Stimulated activated CD4-positive, alpha-beta T cell treated with anti-CD3 and anti-CD28 coated beads, TNF-alpha, amount 100 ng/mL, for 24 hours (primary cell): ENCODE measurements at places on chromosomes 2 and 18.

GRCh38 chr18:31386741-31387140, 10.2 kb downstream of the DSG4 start:
- DNase-seq: no peak

GRCh38 chr2:36409935-36410334, 54.4 kb downstream of the CRIM1 start:
- DNase-seq: no peak

GRCh38 chr2:29940706-29941105, 19.3 kb upstream of the ALK start:
- no peak for DNase-seq

- no peak for DNase-seq
Observed at GRCh38 chr18:70021498-70021897, 73.8 kb upstream of the CD226 start.

DNA sequence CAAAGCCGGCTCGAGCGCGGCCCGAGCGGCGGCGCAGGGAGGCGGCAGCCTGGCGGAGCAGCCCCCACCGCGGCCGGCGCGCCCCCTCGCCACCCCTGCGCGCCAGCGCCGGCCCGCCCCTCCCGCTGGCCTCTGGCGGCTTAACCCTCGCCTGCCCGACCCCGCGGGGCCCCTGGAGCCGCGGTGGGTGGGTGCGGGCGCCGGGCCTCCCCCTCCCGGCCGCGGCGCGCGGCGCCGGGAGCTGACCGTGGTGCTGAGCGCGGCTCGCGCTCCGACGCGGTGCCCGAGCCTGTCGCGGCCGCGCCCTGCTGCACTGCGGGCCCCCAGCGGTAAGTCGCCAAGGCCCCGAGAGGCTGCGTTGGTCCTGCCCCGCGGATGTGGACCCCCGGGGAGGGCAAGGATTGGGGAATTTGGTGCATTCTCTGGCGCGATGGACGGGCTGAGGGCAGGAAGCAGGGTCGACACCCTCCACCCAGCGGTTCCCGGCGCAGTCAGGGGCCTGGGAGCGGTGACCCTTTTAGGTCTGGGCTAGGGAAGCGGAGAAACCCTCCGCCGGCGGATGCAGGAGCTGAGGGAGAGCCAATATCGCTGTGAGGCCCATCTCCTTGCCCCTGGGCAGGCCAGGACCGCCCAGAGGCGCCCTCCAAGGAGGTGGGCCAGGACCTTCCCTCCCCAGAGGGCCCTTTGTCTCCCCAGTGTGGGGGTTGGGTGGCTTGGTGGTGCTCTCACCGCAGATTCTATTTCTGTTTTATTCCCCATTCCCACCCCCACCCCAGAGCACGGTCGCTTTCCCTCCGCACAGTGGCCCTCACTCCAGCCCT, 923 bp downstream of the AMER3 start:
- DNase-seq: no peak
